ENCODE measurements at places on chromosomes 1 and 21.

DNA sequence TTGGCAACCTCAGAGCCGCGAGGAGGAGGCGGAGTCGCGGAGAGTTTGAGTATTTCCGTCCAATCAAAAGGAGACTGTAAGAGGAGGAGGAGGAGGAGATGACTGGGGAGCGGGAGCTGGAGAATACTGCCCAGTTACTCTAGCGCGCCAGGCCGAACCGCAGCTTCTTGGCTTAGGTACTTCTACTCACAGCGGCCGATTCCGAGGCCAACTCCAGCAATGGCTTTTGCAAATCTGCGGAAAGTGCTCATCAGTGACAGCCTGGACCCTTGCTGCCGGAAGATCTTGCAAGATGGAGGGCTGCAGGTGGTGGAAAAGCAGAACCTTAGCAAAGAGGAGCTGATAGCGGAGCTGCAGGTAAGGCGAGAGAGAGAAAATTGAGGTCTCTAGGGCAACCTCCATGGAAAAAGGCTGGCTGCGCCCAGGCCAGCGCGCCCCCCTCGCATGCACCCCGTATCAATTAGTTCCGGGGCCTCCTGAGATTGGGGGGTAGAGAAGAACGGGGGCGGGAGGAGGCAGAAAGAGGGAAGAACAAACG is at the start of gene PHGDH:
PHGDH (plus strand) TSS at position 131 of the 538 bp plus-strand sequence; CDS start at position 220, 89 bp downstream.
- DNase-seq: peak; percentile 79

GRCh38 chr1:93251966-93252365 is 71.4 kb downstream of the CCDC18 start:
- no peak for DNase-seq

DNA sequence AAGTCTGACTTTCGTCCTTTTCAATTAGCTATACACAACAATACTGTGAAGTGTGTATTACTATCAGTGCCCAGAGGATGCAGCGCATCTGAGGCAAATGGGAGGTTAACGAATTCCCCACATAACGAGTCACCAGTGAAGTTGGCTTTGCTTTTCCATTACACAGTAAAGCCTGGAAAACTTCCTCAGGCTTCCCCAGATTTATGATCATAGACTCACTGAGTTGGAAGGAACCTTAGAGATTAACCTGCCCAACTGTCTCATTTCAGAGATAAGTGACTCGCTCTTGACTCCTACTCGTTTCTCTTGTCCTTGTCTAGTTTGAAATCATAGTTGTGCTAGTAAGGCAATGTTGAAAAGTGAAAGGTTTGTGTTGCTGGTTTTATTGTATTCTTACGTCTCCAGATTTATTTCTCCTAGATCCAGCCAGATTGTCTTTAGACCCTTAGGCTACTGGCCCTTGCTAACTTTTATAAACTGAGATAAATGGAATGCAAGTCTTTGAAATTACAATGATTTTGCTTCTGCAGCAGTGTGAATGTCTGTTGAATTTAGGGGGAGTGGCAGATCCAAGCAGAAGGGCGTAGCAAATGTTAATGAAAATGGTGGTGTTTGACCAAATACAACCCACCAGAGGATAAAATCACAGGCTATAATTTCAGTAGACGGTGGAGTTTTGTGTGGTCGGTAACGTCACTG is 17.3 kb downstream of the S1PR1 start:
- no peak for DNase-seq

DNA sequence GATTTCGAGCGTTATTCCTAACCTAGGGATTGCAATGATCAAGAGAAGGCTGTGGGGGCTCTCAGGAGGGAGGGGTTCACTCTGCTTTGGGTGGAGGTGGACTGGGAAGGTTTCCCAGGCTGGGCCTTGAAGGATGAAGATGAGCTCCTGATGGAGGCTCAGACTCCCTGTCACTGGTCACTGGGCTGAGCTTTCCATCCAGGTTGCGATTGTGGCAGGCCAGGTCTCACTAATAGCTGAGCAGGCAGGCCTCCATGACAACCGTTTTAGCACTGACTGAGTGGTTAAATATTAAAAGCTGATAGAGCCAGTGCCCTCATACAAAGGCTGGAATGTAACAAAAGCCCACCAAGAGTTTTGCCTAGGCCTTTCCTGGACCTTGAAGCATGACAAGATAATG is 36.2 kb upstream of the EFCAB14 start:
- no peak for DNase-seq

GRCh38 chr1:17135530-17135929 is 16.3 kb upstream of the PADI2 start:
- DNase-seq: no peak

GRCh38 chr1:69163241-69163640 is 404.5 kb upstream of the LRRC7 start:
- no peak for DNase-seq

DNA sequence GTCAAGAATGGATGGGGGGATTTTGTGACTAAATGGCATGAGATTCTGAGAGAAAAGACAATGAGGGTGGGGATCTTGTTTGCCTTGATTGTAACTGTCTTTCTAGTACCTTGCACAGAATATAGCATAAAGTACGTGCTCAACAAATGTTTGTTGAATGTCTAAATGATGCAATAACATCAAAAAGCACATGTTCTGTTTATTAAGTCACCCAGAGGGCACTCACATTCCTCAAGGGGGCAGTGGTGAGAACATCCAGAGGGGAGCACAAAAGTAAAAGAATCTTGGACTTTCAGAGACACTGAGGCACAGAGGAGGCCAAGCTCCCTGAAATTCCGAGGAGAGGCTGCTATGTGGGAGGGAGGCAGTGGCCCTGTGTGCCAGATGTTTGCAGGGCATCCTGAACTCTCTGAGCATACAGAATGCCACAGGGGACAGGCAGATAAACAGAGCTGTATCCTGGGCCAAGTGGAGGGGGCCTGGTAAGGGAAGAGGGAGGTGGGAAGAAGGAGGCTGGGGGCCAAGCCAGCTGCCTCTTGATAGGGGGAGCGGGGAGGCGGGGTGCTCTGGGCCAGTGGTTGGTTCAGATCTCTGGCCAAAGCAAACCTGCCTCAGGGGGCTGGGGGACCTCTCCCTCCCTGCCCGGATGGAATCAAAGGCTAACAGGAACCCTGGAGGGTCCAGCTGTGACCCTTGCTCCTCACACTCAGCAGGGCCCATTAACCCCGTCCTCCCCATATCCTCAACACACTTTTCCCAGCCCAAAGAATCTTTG is 6.5 kb upstream of the ATP1A2 start:
- DNase-seq: peak; percentile 57

GRCh38 chr21:45309069-45309986 is 21.6 kb upstream of the POFUT2 start:
- peak; percentile 49 for DNase-seq

DNA sequence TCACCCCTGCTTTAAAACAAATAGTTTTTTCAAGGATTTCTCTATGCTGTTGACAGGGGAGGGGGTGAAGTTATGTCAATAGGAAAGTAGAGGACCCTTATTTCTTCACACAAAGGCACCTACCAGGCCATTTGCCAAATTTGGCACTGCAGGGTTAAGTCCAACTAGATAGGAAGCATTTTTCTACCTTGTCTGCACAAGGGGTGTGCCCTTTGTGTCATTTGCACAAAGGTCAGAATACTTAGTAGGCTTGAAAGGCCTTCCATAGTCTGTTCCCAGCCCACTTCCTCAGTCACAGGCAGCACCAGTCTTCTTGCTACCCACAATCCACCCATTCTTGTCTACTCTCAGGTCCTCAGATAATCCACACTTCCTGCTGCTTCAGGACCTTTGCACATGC is 7.0 kb downstream of the TACSTD2 start:
- DNase-seq: no peak

GRCh38 chr1:59419361-59420140 is 122.7 kb downstream of the FGGY start:
- DNase-seq: no peak

DNA sequence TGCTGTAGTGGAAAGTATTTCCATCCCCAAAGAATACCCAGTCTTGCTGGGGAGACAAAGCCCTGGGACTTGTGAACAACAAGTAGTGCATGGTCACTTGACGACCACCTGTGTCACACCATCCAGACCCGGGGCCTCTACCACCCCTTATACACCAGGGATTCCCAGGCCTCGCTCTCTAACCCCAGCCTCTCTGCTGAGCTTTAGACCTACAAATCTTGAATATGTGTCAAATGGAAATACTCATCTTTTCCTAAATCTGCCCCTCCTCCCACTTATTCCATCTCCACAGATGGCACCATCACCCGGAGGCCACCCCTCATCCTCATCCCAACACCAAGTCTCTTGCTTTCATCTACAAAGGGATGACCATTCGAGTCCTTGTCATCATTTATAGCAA is 875 bp upstream of the RNASEL start:
- no peak for DNase-seq

GRCh38 chr21:44910229-44911067 is 10.3 kb downstream of the ITGB2 start:
- DNase-seq: no peak

GRCh38 chr1:24300971-24301784 is 18.0 kb upstream of the GRHL3 start:
- no peak for DNase-seq

DNA sequence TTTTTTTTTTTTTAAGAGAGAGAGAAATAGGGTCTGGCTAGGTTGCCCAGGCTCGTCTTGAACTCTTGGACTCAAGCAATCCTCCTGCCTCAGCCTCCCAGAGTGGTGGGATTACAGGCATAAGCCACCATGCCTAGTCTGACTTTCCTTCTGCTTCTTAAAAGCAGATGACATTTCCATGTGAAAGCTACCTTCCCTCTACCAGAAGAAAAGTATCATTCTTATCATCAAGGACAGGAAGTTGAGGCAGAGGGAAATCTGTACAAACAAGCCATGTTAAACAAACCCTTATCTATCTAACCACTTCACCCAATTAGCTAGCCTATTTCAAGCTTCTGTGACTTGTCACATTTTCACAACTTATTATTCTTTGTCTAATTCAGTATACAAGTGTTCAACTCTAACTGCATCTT is 54.8 kb downstream of the SAMSN1 start:
- no peak for DNase-seq

DNA sequence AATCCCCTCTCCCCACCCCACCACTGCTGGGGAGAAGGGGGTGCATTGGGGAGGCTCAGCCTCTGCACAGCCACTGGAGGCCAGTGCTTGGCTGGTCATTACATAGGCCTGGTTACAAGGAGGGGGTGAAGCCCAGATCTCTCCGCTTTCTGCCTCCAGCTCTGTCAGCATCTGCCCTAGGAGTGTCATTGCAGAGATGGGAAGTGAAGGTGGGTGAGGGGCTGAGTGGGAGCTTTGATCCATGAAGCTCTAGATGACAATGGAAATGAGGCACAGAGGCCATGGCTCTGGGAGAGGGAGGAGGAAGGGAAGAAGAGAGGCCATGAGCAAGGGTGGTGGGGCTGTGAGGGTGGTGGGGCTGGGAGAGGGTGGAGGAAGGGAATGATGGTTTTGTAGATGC is 411.6 kb downstream of the MATN1 start:
- DNase-seq: no peak

DNA sequence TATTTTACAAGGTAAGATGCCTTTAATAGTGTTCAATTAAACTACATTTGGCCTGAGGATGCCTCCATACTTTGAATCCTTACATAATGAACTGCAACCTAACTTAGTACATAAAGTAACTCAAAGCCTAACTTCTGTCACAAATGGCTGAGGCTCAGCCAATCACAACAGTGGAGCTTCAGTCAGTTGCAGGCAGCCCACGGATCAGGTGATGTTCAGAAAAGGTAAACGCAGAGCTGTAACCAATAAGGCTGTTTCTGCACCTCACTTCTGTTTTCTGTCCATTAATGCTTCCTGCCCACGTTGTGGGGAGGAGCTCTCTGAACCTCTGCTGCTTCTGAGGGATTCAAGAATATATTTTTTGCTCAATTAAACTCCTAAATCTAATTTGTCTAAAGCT is 94.8 kb upstream of the KIAA0040 start:
- DNase-seq: peak; percentile 9

DNA sequence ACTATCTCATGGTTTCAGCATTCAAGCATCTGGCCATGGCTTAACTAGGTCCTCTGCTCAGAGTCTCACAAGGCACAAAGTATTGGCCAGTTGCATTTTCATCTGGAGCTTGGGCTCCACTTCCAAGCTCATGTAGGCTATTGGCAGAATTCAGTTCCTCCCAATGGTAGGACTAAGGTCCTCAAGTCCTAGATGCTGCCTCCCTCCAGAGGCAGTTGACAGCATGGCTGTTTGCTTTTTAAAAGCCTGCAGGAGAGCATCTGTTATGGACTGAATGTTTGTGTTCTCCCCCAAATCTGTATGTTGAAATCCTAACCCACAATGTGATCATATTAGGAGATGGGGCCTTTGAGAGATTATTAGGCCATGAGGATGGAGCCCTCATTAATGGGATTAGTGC is 38.0 kb upstream of the HLX start:
- DNase-seq: no peak

DNA sequence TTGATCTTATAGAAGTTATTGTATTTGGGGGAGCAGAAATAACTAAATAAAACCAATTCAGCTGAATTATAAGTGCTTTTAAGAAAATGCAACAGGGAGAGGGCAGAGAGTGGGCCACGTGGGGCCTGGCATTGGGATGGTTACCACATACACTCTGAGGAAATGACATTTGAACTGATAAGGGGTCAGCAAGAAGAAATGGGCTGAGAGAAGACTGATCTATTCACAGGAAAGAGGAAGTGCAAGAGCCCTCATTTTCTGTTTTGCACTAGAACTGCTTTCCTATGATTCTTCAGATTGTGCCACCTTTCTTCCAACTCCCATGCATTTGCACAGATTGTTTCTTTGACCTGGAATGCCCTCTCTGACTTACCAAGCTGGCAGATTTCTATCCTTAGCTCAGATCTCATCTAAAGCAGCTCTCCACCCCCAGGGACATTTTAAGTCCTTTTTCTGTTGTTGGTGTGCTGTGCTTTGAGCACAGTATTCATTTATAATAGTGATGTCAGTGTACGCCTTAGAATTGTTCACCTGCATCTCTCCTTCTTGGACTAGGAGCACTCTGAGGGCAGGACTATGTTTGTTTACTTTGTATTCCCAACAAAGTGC is 115.9 kb downstream of the FGGY start:
- no peak for DNase-seq

GRCh38 chr1:177872308-177872900 is 97.5 kb downstream of the SEC16B start:
- no peak for DNase-seq

GRCh38 chr21:39178421-39178820 is 4.8 kb downstream of the PSMG1 start:
- no peak for DNase-seq

DNA sequence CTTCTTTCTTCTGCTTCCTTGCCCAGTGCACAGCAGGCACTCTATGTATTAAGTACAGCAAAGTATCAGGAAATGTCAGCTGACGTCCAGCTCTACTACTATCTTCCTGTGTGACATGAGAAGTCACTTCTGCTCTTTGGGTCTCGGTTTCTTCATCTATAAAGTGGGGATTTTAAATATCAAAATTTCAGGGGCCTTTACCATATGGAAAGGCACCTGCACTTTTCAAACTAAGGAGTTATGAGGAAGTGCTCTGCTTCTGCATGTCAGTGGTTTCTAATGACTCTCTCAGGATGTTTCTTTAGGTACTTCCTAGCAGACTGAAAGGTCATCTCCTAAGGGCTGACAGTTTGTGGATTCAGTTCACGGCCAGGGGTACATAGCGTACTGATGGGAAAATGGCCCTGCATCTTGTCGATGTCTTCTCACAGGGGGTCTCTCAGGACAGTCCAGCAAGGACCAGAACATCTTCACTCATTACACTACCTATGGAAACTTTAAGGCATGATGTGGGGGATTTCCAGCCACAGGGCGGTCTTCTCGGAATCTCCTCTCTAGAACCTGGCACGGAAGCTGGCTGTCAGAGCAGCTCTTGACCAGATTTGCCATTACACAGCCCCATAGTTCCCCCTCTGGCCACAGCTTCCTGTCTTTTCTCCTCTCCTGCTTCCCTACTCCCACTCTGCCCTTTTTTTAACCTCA is 42.0 kb upstream of the MTF1 start:
- DNase-seq: no peak

- no peak for DNase-seq
Observed at GRCh38 chr1:200369706-200370105, 40.1 kb downstream of the ZNF281 start.
